ENCODE measurements at places on chromosomes 3 and 15.

DNA sequence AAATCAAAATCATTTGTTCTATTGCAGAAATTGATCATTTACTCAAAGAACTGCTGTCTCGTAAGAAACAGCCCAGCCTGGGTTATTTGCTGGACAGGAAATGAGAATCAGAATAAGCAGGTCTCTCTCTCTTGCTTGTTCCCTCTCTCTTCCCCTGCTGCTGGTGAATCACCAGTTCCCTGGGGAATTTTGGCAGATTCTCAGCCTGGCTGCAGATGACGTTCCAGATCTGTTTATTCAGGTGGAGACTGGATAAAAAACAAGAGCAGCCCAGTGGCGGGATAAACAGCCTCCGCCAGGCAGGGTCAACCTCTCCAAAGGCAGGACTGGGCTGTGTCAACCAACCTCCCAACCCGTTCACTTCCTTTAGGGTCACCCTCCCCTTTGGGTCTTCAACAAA, 72.1 kb downstream of the LRIG1 start:
- no peak for DNase-seq

- no peak for DNase-seq
Observed at GRCh38 chr3:169280646-169281045, 382.9 kb downstream of the MECOM start.

GRCh38 chr3:64078966-64079365, 55.7 kb upstream of the PSMD6 start:
- DNase-seq, result no peak

GRCh38 chr15:99485153-99485961, 80.4 kb upstream of the MEF2A start:
- DNase-seq, result no peak
